ENCODE measurements at places on chromosomes 16 and 17.

- DNase-seq, result peak; percentile 65
Observed at GRCh38 chr16:12507366-12507765, 296.3 kb downstream of the CPPED1 start.

DNA sequence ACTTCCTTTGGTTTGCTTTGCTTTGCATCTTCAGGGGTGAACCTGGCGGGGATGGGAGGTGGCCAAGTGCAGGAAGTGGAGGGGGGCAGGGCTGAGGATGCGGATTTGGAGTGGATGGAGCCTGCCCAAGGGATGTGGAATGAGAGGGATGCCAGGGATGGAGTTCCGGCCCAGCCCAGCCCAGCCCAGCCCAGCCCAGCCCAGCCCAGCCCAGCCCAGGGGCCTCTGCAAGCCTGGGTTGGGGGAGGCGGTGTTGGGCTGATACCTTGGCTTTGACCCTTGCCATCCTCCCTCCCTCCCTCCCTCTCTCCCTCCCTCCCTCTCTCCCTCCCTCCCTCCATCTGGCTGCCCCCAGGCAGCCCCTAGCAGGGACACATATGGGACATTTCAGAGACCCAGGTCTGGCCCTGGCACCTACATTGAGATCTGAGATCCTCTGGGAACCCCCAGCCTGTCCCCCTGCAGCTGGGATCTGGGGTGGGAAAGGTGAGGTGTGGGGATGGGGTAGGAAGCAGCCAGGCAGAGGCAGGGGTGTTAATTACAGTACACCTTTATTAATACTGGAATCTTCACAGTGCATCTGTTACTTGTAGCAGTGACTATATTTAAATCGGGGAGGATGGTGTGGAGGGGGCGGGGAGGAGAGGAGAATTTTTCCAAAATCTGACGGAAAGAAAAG is 14.5 kb downstream of the IL34 start:
- peak; percentile 49 for DNase-seq

DNA sequence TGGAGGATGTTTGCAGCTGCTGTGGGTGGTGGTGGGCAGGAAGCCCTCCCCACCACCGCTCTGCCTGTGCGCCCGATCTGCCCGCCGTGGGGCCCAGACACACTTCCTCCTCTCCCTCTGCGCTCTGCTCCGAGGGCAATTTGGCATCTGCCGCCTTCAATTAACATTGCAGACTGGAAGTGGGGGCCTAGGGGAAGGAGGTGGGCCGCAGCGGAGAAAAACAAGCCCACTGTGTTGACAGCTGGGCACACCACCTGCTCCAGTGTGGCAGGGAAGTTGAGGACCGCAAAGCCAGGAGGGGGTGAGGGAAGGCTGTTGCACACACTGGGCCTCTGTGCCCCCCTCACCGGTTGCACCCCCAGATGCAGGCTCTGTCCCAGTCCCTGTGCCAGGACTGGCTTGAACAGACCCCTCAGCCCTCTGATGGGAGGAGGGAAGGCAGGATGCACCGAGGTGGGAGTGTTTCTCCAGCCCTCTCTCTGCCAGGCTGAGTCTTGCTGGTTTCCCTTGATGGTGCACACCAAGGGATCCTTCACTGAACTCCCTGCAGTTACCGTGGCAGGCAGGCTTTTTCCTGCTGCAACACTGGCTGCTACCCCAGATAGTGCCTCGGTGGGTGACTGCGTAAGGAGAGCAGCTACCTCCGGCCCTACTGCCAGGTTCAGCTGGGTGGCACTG is 72.8 kb upstream of the MED9 start:
- no peak for DNase-seq

DNA sequence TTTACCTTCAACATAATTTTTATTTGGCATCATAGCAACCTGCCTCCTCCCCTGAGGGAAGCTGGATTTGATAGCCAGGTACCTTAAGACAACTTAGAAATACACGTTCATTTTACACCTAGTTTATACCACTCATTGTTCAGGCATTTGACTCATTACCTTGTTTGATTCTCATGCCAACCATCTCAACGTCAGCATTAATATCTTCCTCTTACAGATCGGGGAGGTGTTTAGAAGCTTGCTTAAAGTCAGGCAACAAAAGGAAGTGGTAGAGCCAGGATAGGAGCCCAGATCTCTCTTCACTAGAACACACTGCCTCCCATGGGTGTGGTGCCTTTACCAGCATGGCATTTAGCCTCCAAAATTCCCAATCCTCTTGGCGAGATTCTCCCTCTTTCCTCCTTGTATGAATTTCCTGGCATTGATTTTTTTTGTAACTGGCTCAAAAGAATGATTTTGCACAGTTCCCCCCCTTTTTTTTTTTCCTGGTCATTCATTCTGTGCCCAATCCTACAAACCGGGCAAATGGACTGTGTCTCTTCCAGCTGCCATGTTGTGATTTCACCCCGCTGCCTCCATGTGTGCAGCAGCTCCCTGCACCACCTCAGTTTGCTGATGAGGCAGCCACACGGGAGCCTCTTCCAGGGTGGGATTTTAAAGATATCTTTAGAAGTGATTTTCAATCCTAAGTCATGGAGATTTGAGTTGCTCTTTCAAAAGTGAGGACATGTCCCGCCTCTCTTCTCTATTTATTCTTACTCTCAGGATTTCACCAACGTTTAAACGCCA is 383.6 kb downstream of the UTP18 start:
- DNase-seq, result no peak

GRCh38 chr17:8846768-8847211 is 20.7 kb downstream of the PIK3R6 start:
- DNase-seq, result peak; percentile 60

DNA sequence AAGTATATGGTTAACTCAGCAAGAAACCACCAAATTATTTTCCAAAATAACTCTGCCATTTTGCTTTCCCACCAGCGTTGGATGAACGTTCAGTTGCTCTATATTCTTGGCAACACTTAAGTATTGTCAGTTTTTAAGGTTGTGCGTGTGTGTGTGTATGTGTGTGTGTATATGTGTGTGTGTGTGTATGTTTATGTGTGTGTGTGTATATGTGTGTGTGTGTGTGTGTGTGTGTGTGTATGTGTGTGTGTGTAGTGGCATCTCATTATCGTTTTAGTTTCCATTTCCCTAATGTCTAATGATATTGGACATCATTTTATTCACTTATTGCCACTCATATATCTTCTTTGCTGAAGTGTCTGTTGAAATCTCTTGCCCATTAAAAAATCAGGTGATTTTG is 11.2 kb upstream of the SMTNL2 start:
- no peak for DNase-seq

DNA sequence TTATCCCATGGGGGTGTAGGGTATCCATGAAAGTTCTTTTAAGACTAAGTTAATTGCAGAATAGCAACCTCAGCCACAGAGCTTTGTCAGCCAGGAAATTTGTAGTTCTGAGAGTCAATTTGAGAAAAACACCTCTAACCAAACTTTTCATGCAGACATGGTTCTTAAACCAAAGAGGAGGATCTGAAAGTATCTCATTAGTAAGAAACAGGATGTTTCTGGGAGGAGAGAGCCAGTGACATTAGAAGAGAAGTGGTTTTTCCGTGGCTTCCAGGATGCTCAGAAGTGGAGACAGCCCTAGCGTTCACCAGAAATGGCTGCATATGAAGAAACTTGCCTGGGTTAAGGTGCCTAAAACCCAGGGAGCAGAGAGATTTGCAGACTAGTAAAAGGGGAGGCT is 7.9 kb downstream of the GNAO1 start:
- no peak for DNase-seq

DNA sequence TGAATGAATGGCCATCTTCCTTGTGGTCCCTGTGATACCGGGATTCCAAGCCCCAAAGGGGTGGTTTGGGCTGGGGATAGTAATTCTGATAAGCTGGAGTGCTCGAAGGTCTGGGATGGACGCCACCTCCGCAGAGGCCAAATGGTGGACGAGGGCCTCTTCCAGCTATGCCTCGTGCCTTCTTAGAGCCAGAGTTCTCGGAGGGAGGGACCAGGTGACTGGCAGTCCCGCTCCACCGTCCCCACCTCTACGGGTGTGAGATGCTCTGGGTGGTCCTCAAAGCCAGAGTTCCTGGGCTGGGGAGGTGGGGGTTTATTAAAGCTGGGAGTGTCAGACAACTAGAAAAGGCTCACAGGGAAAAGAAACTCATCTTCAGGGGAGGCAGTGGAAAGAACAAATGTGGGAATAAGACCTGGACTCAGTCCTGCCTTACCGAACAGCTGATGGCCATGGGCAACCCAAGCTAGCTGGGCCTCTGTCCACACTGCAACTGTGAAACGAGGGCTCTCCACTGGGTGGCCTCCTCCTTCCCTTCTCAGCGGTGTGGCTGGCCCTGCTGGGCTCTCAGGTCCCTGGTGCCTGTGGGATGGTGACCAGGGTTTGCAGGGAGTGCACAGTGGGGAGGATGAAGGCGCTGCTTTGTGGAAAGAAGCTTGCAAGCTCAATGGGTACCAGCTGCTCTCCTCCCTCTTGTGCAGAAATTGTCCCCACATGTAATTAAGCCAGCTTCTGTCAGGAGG is 75.2 kb downstream of the N4BP1 start:
- no peak for DNase-seq

- DNase-seq, result no peak
Observed at GRCh38 chr17:27928587-27928986, 35.4 kb upstream of the LYRM9 start.

- no peak for DNase-seq
Observed at GRCh38 chr16:21937336-21937829, 15.8 kb upstream of the UQCRC2 start.

DNA sequence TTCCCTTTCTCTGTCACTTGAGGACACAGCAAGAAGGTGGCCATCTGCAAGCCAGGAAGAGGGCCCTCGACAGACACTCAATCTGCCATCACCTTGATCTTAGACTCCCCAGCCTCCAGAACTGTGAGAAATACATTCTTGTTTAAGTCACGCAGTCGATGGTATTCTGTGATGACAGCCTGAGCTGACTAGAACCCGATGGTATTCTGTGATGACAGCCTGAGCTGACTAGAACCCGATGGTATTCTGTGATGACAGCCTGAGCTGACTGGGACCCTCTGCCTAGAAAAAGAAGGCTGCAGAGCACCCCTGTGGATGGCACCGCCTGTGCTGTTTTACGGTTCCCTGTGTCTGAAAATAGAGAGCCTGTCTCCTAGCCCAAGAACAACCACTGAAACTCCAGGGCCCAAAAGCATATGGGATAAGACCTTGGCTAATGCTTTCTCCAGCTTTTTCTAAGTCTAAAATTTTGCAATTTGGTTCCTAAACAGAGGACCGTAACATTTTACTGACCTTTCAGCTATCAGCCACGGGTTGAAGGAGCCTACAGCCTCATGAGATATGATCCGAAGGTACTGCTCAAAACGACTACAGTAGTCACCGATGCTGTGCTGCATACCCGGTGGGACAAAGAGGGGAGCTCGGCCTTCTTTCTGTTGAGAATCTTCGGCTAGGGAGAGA is 33.1 kb upstream of the PITPNM3 start:
- DNase-seq, result peak; percentile 51

DNA sequence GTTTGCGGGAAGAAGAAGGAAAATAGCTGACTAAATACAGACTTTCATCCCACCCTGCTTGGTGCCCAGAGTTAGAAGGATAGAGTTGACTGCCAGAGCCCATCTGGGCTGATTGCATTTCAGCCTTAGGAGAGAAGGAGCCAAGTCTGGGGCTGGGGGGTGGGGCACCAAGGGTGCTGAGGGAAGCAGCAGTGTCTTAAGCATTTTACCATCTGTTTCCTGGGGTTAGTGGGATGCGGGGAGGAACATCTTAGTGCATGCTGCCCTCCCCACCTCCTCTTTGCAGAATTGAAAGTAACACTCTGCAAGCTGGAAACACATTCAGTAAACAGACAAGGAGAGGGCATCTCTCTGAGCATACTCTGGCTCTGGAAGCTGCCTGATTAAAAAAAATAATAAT is 1.5 kb upstream of the ARL5C start:
- DNase-seq, result no peak

DNA sequence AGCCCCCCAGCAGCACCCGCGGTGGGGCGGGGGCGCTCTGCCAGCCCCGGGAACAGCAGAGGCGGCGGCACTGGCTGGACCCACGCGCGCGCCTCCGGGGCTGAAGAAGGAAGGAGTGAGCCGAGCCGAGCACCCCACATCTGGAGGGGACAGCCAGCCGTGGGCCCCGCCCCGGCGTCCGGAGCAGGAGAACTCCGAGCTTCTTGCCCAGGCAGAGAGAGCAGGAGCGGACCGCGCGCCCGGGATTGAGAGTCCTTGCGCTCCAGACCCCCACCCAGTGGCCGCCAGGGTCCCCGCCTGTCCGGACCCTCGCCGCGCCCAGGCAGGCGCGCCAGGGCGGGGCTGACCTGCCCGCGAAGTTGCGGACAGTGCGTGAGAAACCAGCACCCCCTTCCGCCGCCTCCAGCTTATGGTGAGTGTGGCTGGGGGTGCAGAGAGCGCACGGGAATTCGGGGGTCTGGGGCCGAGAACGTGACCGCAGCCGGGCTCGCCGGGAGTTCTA is 921.9 kb upstream of the EEF2KMT start:
- DNase-seq, result no peak

- DNase-seq, result peak; percentile 56
Observed at GRCh38 chr17:7704601-7705268, at the start of gene EFNB3. EFNB3 (plus strand) TSS chr17:7705202; CDS start chr17:7705599, 397 bp downstream.

- DNase-seq, result no peak
Observed at GRCh38 chr16:68599586-68599985, 45.5 kb upstream of the CDH3 start.

DNA sequence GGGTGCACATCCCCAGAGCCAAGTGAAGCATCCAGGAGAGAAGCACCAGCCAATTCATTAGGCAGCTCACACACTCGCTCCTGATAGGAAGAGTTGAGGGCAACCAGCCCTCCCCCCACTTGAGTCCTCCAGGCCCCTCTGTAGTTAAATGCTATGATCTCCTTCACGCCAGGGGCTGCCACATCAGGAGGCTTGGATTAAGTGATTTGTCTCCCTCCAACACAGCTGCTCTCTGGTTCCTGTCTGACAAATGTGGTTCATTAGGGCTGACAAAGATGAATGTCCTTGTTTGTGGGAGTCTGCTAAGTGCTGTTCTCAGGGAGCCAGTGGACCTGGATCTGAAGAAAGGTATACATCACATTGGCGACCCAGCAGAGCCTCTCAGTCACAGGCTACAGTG is 94.5 kb upstream of the WSCD1 start:
- DNase-seq, result no peak

GRCh38 chr17:9941305-9941704 is 36.2 kb upstream of the RCVRN start:
- no peak for DNase-seq

DNA sequence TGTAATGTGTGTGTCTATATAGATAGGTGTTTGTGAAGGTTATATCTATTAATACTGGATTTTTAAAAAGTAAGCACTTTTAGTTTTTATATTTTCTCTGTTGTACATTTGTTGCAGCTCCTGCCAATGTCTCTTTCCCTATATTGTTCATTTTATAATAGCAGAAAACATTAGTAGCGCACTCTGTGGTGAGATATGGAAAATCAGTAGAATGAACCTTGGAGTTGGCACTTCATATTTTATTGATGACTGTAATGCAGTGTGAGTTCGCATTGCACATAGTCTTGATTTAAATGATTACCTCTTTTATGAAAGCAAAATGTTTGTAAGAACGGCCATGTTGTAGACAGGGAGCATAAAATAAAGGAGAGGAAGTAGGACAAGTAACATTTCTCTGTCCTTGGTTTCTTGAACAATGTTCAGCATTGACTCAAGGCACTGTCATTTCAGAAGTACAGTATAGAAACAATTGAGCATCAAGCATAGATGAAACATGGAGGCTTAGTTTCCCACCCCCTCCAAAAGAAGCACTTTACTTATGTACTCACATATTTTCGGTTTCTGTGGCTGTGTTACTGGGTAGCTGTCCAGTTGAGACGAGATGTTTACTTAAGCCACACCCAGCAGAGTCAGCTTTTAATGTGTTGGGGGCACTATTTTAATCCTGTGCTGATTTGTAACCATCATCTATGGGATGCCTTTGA is 74.0 kb downstream of the TANC2 start:
- DNase-seq, result peak; percentile 70
